KG1 (cell line): ENCODE measurements at places on chromosomes 5 and 9.

- no peak for DNase-seq
These were observed 7.2 kb downstream of the MARCHF6 start for GRCh38 chr5:10360686-10361085.

DNA sequence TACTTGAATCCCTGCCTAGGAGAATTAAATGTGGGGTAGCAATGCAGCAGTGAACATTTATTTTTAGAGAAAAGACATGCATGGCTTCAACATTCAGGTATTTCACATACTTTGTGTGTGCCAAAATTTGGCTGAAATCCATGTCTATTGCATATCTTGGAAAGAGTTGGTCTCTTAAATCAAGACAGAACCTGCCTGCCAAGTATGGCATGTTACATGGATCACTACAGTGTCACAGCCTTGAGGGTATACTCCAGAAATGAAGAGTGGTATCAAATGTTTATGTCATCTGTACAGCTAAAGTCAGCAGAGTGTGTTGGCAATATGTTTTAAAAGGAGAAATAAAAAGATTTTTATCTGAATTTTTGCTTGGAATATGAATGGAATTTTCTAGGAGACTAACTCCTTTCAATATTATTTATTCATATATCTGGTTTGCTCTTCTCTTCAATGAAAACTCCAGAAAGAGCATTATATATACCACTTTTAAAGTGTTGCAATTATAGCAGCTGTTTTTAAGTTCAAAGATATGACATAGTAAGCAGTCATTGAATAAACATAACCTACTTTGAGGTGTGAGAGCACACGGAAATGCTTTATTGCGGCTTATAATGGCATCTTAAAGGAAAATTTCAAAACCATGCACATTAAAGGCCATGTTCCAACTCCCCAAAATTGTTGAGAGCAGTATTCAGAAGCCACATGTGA lies 95.4 kb upstream of the MINAR2 start:
- DNase-seq = no peak

GRCh38 chr9:36029765-36030528 lies 6.8 kb upstream of the RECK start:
- no peak for DNase-seq

- no peak for DNase-seq
These were observed 50.8 kb downstream of the GAPVD1 start for GRCh38 chr9:125312411-125312810.

DNA sequence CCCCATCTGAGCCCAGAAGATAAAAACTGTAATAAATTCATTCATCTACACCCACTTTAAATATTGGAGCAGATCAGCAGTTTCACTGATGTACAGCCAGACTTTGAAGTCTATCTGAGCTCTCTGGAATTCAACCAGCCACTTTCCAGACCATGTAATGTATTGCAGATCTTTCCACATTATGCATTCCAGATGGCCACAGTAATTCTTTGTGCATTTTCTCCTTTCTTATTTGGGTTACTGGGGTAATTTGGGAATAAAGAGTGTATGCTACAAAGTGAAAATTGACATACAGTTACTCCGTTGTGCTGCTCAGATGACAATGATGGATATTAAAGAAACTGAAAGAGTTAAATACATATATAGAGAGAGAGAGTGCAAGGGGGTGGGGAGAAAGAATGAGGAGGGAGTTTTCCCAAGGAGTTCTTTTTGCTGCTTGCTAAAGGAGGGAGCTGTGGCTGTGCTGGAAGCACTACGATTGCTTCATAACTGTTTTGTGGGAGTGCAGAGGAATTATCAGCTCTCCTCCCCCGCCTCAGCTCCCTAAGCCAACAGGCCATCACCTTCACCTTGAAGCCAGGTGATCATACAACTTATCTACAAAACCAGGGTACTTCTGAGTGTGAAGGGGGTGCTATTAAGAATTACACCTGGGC lies 152.8 kb downstream of the GAS1 start:
- no peak for DNase-seq

DNA sequence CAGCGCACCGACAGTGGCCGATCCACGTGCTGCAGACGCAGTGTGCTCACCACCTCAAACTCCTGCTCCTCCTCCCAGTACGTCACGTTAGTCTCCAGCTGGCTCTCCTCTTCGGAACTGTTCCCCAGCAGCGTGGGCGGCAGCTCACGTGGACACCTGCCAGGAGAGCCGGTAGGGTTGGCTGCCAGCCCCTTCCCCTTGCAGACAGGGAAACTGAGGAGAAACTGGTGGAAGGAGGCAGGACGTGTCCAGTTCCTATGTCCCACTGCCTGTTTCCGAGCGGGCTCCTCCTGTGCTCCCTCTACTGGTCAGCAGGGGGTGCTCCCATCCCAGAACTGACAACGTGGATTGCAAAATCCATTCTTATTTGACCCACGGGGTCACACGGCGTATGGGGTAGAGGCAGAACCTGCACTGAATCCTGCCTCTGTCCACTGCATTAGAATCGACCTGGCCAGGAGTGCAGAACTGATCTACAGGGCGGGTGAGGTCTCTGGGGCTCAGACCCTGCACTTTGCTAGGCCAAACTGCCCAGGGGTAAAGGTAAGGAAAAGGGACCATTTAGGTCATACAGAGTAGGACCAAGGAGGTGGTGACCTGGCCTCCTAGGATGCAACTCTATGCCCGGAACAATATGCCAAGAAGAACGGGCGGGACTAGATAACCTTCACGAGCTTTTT lies 25.7 kb downstream of the PDGFRB start:
- no peak for DNase-seq

DNA sequence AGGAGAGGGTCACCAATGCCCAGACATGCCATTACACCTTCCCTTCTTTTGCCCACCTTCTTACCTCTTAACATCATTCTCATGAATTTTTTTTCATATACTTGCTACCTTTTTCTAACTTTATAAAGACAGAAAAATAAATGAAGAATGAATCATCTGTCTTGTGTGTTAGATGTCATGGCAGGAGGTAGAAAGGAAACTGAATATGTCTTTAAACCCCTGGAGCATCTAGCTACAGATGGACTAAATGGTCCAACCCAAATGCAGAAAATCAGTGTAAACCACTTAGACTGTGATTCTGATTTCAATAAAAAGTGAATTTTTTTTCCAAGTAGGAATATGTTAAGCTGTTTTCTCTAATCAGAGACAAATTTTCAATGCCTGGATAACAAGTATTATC lies 11.8 kb upstream of the IL6ST start:
- DNase-seq = no peak

DNA sequence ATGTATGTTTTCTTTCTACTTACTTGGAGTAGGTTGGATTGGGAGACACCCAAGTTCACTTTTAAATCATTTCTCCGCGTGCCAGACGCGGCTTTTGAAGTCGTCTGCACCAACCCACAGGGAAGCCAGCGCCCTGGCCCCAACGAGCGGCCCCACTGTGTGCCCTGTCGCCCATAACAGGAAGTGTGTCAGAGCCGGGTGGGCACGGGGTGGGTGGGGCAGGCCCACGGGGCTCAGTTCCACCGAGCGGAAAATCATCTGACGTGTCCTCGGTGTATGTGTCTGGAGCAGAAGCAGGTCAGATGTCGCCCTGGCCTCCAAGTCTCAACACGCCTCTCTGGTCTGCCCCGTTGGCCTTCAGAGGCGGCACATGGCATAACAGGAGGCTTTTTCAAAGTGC lies 22.7 kb upstream of the SMIM23 start:
- DNase-seq = no peak

GRCh38 chr9:127319366-127320114 lies 55.0 kb downstream of the GARNL3 start:
- peak; percentile 2 for DNase-seq

DNA sequence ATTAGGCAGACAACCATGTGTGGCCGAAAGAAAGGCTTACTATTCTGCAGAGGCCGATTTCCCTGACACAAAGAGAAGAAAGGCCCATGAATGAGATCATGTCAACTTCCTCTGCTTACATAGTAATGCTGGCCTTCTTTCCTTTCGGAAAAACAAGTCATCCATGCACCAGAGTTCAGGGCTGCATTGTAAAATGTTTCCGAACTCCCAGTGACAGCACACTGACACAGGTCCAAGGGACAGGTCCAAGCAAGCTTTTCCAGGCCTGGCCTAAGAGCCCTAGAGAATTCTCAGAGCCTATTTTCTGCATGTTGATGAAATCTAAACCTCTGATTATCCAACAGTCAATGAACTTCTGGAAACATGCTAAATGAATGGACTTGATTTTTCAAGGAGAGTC lies 140.9 kb downstream of the ZNF608 start:
- DNase-seq = no peak

- DNase-seq = no peak
These were observed 23.6 kb upstream of the TLX3 start for GRCh38 chr5:171285465-171285864.

DNA sequence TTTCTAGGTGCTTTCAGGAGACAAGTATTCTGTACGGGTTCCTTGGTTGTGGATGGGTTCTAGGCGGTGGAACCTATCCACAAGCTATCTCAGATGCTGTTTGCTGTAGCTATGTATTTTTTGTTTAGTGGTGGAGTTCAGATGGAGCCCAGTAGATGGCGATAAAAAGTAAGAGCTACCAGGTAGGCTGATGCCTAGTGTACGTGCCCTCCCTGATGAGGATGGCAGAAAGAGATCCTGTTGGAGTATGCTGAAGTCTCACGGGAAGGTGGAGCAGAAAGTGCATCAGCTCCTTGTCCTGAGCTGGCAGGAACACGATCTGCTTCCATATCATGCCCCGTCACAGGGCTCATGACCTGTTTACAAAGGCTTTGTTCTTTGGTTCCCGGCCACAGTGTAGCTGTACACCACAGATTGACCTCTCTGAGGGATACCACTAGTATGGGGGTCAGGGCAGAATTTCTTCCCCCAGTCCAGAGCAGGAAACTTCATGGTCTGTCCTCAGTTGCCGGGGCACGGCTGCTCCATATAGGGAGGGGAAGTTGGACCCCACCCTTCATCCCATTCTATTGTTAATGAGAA lies 12.6 kb upstream of the UGT3A2 start:
- peak; percentile 19 for DNase-seq

GRCh38 chr5:130402906-130403305 lies 498.6 kb downstream of the CHSY3 start:
- DNase-seq = no peak

- no peak for DNase-seq
These were observed 237.1 kb downstream of the SLF1 start for GRCh38 chr5:94855543-94855942.

- DNase-seq = no peak
These were observed 92.5 kb downstream of the TLE1 start for GRCh38 chr9:81596679-81597418.

- DNase-seq = no peak
These were observed 1.8 kb upstream of the LHX3 start for GRCh38 chr9:136206602-136207275.
